ENCODE measurements at places on chromosomes 3 and 15. TPM values are rescaled to one million over a fixed set of nuclear protein-coding genes. Genes with fewer than 3 reads are reported as not detected.

DNA sequence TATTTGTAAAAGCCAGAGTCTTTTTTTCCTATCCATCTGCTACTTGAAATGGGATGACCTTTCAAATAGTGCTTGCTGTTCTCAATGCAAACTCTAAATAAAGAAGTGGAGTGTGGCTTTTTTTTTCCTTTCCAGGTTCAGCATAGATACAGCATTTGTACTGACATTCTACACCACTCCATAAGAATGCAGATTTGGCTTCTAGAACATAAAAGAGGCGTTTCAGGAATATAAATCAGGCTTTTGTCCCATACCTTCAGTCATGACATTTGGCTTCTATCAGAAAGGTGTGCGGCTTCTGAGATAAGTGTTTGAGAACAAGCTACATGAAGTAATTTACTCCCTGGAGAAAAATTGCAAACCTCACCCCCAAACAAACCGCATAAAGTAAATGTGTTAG lies 553.1 kb downstream of the FHIT start:
- H3K27me3 ChIP-seq, result no peaks in the 10 kb centered on the region
- H3K27ac ChIP-seq, result no peak overlapping the region
- no peaks in the 10 kb centered on the region for H3K4me1 ChIP-seq
- H3K36me3 ChIP-seq, result no peaks in the 10 kb centered on the region
- no peak for DNase-seq

Gene DAPK2
- total RNA-seq, result 3.1 TPM

Gene NEK4
- 19.1 TPM for total RNA-seq

- no peaks in the 10 kb centered on the region for H3K36me3 ChIP-seq
- no peaks in the 10 kb centered on the region for H3K27me3 ChIP-seq
- DNase-seq, result no peak
Observed at GRCh38 chr3:119485563-119485962, 12.8 kb upstream of the TIMMDC1 start.

Gene PLCB2
- total RNA-seq, result 12.5 TPM

GRCh38 chr15:77036537-77037387 lies 34.1 kb downstream of the TSPAN3 start:
- H3K27me3 ChIP-seq, result no peaks in the 10 kb centered on the region
- H3K27ac ChIP-seq, result no peak overlapping the region
- peaks cover 7% of the 10 kb centered on the region for H3K4me1 ChIP-seq

Gene DNAH12
- 0.27 TPM for total RNA-seq

DNA sequence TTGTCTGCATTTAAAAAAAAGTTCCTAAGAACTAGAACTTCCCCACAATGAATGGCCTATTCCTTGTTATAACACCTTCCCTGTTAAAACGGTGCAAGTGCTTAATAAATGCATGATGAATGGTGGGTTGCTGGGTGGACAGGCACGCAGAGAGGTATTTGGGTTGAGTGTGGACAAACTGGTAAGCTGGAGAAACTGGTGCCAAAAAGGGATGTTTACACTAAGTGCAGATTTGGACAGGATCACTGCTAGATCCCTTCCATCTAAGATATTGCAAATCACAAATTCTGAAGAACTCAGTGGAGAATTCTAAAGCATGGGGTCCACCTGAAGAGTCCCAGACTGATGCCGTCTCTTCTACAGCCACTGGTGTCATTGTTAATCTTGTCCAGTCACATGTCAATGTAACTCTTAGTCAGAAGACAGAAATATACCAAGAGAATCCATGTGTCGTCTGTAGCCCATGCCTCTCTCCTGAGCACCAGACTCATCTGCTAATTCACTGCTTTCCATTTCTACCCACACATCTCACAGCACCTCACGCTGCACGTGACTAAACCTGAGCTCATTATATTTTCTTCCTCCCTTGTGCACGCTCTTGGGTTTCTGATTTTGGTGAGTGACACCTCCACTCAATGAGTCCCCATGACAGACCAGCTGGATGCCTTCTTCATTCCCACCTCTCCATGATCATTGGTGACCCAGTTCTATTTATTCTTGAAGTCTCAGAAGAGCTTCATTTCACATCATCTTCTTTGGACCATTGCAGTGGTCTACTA lies 328.9 kb downstream of the THSD4 start:
- no peak overlapping the region for H3K27ac ChIP-seq
- H3K27me3 ChIP-seq, result no peaks in the 10 kb centered on the region
- DNase-seq, result no peak
- no peaks in the 10 kb centered on the region for H3K36me3 ChIP-seq

Gene CD276
- 20.4 TPM for total RNA-seq

GRCh38 chr3:63442918-63443317 lies 164.8 kb downstream of the SYNPR start:
- no peaks in the 10 kb centered on the region for H3K36me3 ChIP-seq
- no peak overlapping the region for H3K27ac ChIP-seq
- H3K4me3 ChIP-seq, result no peak overlapping the region
- H3K4me1 ChIP-seq, result no peaks in the 10 kb centered on the region
- H3K27me3 ChIP-seq, result no peaks in the 10 kb centered on the region
- DNase-seq, result no peak

GRCh38 chr3:24288496-24289236 lies 206.0 kb downstream of the THRB start:
- peak; percentile 70 for DNase-seq
- H3K27ac ChIP-seq, result peak overlapping the region; percentile 81
- peaks cover 49% of the 10 kb centered on the region for H3K4me1 ChIP-seq

Gene GOLGA8S
- 0.36 TPM for total RNA-seq

DNA sequence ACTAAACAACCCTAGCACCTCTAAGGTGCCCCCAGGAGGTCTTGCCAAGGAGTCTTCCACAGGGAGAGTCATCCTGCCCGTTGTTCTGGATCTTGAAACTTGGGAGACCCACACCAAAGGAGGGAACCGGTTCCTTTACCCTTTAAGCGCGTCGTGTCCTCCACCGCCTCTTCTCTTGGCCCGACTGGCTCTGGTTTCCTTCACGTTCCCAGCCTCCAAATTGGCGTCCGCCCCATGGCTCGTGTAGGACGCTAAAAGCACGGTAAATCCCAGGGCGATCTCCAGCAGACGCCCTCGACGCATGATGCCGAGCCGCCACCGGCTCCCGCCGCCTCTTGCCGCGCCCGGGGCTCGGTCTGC lies 1.1 kb downstream of the FBN1 start:
- H3K27ac ChIP-seq, result peak overlapping the region; percentile 95
- peak overlapping the region; percentile 72 for H3K4me3 ChIP-seq
- no peaks in the 10 kb centered on the region for H3K36me3 ChIP-seq
- DNase-seq, result peak; percentile 80
- peaks cover 25% of the 10 kb centered on the region for H3K27me3 ChIP-seq
- no peaks in the 10 kb centered on the region for H3K4me1 ChIP-seq

DNA sequence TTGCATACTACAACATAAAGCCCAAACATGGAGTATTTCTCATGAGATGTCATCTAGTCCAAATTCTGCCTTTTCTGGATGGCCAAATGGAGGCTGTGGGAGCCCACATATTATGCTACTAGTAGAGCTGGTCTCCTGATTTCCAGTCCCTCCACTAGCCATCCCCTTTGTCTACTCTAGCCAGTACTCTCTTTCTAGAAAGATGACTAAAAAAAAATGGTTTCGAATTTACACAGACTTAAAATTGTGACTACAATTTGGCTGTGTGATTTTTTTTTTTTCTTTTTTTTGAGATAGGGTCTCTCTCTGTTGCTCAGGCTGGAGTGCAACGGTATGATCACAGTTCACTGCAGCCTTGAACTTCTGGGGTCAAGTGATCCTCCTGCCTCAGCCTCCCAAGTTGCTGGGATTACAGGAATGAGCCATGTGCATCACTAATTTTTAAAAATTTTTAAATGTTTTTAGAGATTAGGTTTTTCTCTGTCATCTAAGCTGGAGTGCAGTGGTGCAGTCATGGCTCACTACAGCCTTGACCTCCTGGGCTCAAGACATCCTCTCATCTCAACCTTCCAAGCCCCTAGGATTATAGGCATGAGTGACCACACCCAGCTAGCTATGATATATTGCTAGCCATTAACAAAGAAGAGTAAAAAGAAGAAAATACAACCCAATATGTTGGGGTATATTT lies 273.9 kb downstream of the ADAMTSL3 start:
- DNase-seq, result no peak
- no peak overlapping the region for H3K4me3 ChIP-seq
- H3K27me3 ChIP-seq, result no peaks in the 10 kb centered on the region
- no peak overlapping the region for H3K27ac ChIP-seq

GRCh38 chr15:98154863-98155262 lies 194.4 kb downstream of the ARRDC4 start:
- no peaks in the 10 kb centered on the region for H3K36me3 ChIP-seq
- H3K27ac ChIP-seq, result no peak overlapping the region
- no peak overlapping the region for H3K4me3 ChIP-seq
- no peaks in the 10 kb centered on the region for H3K27me3 ChIP-seq
- no peaks in the 10 kb centered on the region for H3K4me1 ChIP-seq

DNA sequence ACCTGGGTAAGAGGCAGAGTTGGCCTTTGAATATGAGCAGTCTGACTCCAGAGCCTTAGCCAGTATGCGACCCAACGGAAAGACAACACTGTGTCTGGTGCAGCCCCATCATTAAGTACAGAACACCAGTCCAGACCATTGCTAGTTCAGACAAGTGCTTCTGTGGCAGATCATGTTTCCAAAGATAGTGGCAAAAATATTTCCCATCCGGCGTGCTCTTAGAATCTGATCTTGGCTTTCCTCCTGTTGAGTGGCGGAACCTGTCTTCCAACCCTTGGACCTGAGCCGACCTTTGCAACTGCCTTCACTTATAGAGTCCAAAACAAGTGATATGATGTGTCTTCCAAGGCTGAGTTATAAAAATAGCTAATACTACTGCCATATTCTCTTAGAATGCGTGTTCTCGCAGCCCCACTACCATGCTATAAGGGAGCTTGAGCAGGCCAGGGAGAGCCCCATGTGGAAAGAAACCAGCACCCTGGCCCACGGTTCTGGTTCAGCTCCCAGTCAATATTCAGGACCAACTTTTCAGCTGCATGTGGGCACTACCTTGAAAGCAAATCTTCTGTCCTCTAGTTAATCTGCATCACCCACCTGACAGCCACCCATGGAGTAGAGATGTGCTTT lies 322.4 kb upstream of the SLCO3A1 start:
- H3K27me3 ChIP-seq, result no peaks in the 10 kb centered on the region
- H3K36me3 ChIP-seq, result no peaks in the 10 kb centered on the region
- no peaks in the 10 kb centered on the region for H3K4me1 ChIP-seq
- no peak for DNase-seq
- H3K4me3 ChIP-seq, result no peak overlapping the region

Gene PFKFB4
- 1.5 TPM for total RNA-seq

All from sigmoid colon (tissue), 7 donors.